Right renal pelvis (tissue), 4 donors: ENCODE measurements at places on chromosomes 16 and 17. TPM values are rescaled to one million over a fixed set of nuclear protein-coding genes. Genes with fewer than 3 reads are reported as not detected.

CCL14 gene
- polyA plus RNA-seq = 15.2 TPM

EFNB3 gene
- polyA plus RNA-seq = 19.0 TPM

TEKT5 gene
- 0.19 TPM for polyA plus RNA-seq

FBXO39 gene
- polyA plus RNA-seq = 0.10 TPM

KRT17 gene
- polyA plus RNA-seq = 1.3 TPM

PIGQ gene
- 68.0 TPM for polyA plus RNA-seq

C16orf96 gene
- polyA plus RNA-seq = 0.27 TPM

NPIPA2 gene
- polyA plus RNA-seq = not detected

TM4SF5 gene
- polyA plus RNA-seq = 0.97 TPM

TIMP2 gene
- polyA plus RNA-seq = 194 TPM

CACNA1G gene
- polyA plus RNA-seq = 7.4 TPM

KRTAP9-2 gene
- not detected for polyA plus RNA-seq

KRTAP1-5 gene
- polyA plus RNA-seq = not detected

SLC35G6 gene
- polyA plus RNA-seq = 0.21 TPM

RTN4RL1 gene
- 1.7 TPM for polyA plus RNA-seq

KRT33B gene
- 0.03 TPM for polyA plus RNA-seq
